Thyroid gland (tissue), 4 donors: ENCODE measurements at places on chromosomes 5 and 9. TPM values are rescaled to one million over a fixed set of nuclear protein-coding genes. Genes with fewer than 3 reads are reported as not detected.

The TOR1B gene
- total RNA-seq = 31.4 TPM

The FOXD4L4 gene
- total RNA-seq = 0.63 TPM

The RGS7BP gene
- 3.1 TPM for total RNA-seq

The LOX gene
- total RNA-seq = 34.3 TPM

The FUBP3 gene
- total RNA-seq = 74.0 TPM

The PCDHA1 gene
- total RNA-seq = 0.13 TPM
